Umbilical cord (tissue), 2 donors: ENCODE measurements at places on chromosomes 16 and 17. TPM values are rescaled to one million over a fixed set of nuclear protein-coding genes. Genes with fewer than 3 reads are reported as not detected.

The ITPRIPL2 gene
- 47.4 TPM for total RNA-seq

DNA sequence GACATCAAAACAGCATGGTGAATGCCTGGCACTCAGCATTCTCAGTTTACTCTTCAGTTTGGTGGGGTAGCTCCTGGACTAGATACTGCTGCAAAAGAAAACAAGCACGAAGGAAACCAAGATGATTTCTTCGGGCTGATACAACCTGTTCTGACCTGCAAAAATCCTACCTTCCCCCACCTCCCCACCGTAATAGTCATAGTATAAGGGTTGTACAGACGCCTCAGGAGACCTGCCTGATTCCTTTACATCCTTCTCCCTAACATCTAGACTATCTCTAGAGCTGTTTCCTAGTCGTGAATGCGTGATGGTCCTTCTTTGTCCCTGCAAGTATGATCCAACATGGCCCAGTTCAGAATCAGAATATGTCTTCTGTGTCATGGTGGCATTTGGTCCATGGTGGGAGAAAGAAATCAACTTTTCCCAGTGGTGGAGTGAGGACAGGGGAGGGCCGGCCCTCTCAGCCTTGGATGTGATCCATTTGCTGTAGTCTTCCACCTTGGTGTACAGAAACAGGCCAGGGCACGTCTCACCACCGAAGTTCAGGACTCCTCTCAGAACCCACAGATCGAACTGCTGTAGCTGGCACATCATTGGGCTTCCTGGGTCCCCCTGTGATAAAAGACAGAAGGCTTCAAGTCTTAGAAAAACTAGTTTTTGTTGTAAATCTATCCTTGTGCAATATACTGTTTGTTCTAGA lies 14.5 kb downstream of the PRSS54 start:
- no peak for DNase-seq

GRCh38 chr17:77438241-77439188 lies 297.7 kb downstream of the SEC14L1 start:
- no peak for DNase-seq

The PDILT gene
- total RNA-seq = not detected
